ENCODE measurements at places on chromosomes 1 and 21.

- no peak for DNase-seq
Measured at GRCh38 chr1:206782448-206782847, 10.2 kb upstream of the IL10 start.

GRCh38 chr1:155175927-155176371 is 2.3 kb downstream of the TRIM46 start:
- DNase-seq, result no peak

GRCh38 chr1:68585351-68585750 is 88.5 kb upstream of the DEPDC1 start:
- no peak for DNase-seq

DNA sequence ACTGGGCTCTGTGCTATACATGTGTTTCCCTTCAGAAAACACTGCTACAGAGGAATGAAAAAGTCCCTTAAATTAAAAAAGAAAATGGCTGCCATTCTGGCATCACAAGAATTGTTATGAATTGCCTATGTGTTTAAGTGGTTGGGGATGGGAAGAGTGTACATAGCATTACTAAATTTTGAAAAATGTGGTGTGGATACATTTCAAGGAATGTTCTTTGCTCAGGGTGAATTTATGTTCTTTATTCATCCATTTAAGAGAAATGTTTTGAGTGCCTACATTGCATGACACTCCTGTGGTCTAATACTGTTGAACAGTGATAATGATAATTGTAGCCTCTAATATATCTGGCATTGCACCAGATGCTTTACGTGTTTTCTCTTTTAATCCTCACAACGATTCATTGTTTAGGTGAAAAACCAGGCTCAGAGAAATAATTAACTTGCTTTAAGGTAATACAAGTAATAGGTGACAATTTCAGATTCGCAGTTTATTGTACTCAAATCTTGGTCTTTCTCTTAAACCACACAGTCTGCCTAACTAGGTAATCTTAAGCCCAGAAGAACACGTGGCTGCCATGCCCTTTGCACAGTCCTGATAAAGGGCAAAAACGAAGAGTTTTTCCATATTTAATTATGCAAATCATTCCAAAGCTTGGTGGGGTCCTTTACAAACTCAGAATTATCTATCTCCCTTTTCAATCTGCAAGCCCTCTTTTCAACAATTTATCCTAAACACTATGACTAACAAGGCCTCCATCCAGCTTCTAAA is 31.5 kb downstream of the DPT start:
- no peak for DNase-seq

DNA sequence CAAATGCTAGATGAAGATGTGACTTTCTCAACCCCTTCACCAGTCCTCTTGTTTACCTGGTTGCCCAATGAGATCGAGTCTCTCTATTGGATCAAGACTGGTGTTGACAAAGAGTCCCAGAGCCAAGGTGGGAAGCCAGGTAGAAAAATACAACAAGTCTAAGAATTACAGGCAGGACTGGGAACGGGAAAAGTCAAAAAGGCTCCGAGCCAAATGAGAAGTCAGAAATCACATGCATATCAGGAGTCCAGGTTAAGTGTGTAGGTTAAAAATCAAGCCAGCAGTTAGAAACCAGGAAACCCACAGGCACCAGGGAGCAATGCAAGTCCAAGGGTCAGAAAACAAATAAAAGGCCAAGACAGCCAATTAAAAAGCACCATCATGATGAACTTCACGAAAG is 27.4 kb upstream of the DUSP23 start:
- no peak for DNase-seq

- DNase-seq, result no peak
Measured at GRCh38 chr1:31643976-31644559, 608 bp downstream of the PEF1 start.

DNA sequence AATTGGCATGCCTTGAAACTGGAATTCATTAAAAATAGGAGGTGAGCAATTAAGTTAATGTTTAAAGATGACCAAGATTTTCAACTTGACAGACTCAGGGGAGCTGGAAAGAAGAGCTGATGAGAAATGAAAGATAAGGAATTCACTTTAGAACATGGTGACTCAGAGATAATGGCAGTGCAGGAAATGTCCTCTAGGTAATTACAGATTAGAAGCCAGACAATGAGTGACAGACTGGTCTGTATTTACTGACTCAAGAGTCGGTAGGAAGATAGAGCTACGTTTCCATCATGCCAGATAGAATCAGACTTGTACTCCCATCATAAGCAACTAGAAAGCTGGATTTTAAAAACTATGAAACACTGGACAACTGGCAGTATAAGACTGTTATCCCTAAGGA is 151.6 kb downstream of the AJAP1 start:
- no peak for DNase-seq

DNA sequence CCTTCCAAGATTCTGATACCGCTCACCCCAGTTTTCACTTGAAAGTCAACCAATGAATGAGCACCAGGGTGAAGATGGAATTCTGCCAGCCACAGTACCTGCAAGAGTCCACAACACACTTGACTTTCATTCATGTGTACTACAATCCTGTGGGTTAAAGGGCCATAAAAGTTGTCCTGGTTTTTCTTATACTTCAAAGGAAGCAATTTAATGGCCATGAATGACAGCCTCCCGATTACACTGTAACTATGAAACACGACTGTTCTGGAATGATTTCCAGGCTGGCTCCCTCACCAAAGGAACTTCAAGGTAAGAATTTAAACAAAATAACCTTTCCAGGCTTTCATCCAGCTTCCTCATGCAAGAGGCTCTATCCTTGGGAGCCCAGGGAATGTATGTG is 502.8 kb downstream of the SMYD3 start:
- DNase-seq, result no peak

- no peak for DNase-seq
Measured at GRCh38 chr21:34355570-34355969, 8.2 kb upstream of the KCNE2 start.

DNA sequence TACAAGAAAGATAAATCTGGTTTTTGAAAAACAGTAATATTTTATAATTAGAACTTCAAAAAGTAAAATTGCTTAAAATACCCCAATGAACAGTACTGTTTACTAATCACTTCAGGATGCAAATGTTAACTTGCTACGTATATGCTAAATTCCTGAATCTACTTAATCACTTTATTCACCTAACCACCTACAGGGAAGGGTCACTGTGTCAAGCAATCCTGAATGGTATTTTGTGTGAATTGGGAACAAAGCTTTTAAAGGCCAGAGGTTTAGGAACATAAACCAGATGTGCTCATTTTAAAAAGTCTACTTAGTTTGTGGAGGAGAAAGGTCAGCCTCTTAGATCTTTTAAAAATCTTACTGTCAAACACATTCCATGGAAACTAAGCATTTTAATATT is 1143.0 kb upstream of the ADGRL2 start:
- DNase-seq, result no peak

DNA sequence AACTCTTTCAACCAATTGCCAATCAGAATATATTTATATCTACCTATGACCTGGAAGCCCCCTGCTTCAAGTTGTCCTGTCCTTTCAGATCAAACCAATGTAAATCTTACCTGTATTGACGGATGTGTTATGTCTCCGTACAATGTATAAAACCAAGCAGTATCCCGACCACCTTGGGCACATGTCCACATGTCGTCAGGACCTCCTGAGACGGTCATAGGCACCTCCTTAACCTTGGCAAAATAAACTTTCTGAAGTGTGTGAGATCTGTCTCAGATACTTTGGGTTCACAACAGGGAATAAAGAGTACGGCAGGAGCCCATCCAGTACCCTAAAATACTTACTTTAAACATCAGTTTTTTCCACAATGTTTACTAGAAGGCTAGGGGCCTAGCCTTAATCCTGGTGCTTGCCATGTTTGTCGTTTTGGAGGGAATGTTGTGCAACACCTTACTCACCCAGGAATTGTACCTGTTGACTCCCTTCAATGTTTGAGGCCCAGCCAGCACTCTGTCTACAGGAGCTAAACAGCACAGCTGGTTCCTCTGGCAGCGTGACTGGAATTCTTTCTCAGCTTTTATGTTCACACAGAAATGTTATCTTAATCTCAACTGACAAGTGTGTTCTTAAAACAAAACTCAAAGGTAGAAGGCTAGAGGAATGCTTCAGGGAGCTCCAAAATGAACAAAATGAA is 90.8 kb upstream of the USP25 start:
- no peak for DNase-seq

GRCh38 chr1:21491488-21492355 is 17.5 kb upstream of the ALPL start:
- DNase-seq, result no peak

GRCh38 chr1:88777604-88778149 is 93.6 kb downstream of the PKN2 start:
- no peak for DNase-seq

GRCh38 chr1:156111355-156111962 is 3.1 kb upstream of the LMNA start:
- DNase-seq, result no peak

DNA sequence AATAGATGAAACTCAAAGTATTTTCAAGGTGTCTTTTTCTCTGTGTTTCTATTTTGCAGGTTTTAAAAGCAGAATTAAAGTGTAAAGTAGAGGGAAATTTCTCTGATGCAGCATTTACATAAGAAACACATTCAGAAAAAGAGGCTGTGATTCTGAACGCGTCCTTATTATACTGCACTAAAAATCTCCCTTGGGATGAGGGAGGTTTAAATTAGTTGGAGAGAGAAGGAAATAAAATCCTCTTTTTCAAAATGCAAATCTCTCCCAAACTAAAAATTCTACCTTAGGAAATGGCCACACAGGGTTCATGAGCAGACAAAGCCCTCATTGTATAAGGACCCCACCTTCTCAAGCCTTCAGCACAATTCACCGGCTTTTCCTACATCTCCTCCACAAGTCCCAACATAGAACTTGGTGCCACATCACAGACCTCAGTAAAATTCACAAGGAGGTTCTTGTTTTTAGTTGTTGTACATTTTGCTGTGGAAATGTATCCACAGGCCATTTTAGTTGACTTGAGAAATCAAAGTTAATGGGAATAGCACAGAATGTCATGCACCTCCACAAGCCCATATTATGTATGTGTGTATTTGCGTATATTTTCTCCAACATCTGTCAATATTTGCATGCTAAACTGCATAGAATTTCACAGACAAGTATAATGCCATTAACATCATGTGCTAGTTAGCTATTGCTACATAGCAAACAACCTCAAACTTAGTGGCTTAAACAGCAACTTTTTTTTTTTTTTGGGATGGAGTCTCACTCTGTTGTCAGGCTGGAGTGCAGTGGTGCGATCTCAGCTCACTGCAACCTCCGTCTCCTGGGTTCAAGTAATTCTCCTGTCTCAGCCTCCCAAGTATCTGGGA is 59.8 kb downstream of the MAB21L3 start:
- no peak for DNase-seq

- DNase-seq, result no peak
Measured at GRCh38 chr1:185514311-185514710, 197.3 kb upstream of the IVNS1ABP start.

DNA sequence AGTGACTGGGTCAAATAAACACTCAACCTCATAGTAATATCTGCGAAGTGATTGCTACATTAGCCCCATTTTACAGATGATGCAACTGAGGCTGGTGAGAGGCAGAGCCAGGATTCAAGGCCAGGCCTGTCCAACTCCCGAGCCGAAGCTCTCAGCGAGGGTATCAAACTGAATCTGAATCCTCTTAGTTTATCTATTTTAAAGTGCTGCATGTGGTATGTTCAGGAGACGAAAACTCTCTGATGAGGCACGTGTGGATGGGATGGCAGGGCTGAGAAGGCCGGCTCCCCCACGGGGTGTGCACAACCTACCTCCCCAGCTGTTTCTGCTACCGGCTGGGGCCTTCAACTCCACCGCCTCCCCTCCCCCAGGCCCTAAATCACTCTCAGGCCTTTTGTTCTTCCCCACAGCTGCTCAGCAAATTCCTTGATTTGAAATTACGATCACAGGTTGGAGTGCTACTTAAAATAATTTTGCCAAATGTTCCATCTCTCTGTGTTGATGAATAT is 171.8 kb downstream of the TOMM20 start:
- no peak for DNase-seq

- no peak for DNase-seq
Measured at GRCh38 chr1:29256979-29257804, 20.9 kb downstream of the PTPRU start.

GRCh38 chr1:203481196-203481595 is 5.6 kb downstream of the PRELP start:
- DNase-seq, result no peak

DNA sequence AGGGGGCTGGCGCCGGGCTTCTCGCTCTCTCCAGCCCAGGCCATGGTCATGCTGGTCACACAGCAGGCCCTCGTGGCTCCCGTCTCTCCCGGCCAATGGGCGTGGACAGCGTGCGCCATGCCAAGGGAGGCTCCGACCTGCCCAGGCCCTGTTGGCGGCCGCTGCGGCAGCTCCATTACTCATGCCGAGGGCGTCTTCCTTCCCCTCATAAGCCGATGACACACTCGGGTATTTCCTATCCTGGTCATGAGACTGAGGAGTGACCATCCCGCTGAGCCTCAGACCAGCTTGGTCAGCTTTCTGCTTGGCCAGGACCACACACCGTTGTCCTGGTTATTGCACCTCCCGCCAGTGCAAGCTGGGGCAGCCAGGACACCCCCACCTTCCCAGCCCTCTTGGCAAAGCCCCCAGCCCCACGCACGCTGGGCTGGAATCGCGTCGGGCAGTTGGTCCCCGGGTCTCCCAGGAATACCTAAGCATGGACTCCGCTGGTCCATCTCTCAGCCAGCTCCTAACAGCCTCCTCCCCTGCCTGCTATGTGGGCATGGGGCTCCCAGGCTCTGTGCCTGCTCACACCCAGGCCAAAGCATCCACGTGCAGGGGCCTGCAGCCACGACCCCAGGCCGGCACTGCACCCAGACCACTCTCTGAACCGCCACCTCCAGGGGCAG is 49.8 kb downstream of the ARHGEF16 start:
- DNase-seq, result no peak

- no peak for DNase-seq
Measured at GRCh38 chr1:73947009-73947408, 251.0 kb downstream of the LRRIQ3 start.
